ENCODE measurements at places on chromosomes 11 and 22. TPM values are rescaled to one million over a fixed set of nuclear protein-coding genes. Genes with fewer than 3 reads are reported as not detected.

DNA sequence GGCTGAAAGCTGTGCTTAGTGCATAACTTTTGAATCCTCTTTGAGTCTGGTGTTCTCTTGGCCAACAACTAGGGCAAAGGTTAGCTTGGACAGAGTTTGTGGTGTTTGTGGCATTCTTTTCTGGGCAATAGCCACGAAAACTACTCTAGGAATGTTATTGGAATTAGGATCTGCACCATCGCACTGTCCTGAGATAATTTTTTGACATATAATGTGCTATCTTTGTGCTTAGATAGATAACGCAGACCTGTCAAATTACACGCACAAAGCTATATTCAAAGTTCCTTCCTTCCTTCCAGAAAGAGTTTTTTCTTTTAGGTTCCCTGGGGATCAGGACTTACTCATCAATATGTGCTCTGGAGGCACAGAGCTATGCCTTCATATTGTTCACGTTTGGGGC is 166.8 kb upstream of the MTMR2 start:
- no peaks in the 10 kb centered on the region for H3K27me3 ChIP-seq
- H3K4me3 ChIP-seq, result no peak overlapping the region
- H3K4me1 ChIP-seq, result peaks cover 17% of the 10 kb centered on the region

- DNase-seq, result no peak
- no peaks in the 10 kb centered on the region for H3K36me3 ChIP-seq
- H3K27ac ChIP-seq, result no peak overlapping the region
- H3K27me3 ChIP-seq, result no peaks in the 10 kb centered on the region
Observed at GRCh38 chr11:44747316-44747715, 20.6 kb downstream of the TSPAN18 start.

- H3K27ac ChIP-seq, result peak overlapping the region; percentile 45
- no peaks in the 10 kb centered on the region for H3K4me1 ChIP-seq
- no peak overlapping the region for H3K4me3 ChIP-seq
- no peak for DNase-seq
- peaks cover 37% of the 10 kb centered on the region for H3K36me3 ChIP-seq
- no peaks in the 10 kb centered on the region for H3K27me3 ChIP-seq
Observed at GRCh38 chr11:62889484-62890437, 9.1 kb downstream of the SLC3A2 start.

DNA sequence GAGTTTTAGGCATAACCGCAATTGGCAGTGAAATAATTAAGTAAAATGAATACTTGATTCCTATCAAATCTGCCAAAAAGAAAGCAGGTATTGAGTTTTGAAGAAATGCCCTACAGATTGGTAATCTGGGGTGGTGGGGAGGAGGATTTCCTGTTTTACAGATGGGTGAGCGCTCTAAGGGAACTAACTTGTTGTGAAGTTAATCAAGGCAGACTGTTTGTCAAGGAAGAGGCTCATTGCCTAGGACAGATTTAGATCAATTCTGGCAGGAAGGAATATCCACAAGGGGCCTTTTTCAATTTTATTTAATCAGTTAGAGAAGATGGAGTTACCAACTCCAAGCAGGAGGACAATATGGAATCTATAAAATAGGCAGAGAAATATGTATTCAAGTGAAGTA is 271.5 kb upstream of the CCDC90B start:
- no peaks in the 10 kb centered on the region for H3K27me3 ChIP-seq
- no peaks in the 10 kb centered on the region for H3K4me1 ChIP-seq
- no peak overlapping the region for H3K4me3 ChIP-seq
- H3K36me3 ChIP-seq, result no peaks in the 10 kb centered on the region
- H3K27ac ChIP-seq, result no peak overlapping the region
- DNase-seq, result no peak

GRCh38 chr22:50082961-50083461 is 2.2 kb downstream of the MLC1 start:
- H3K27me3 ChIP-seq, result no peaks in the 10 kb centered on the region
- no peak overlapping the region for H3K27ac ChIP-seq
- H3K36me3 ChIP-seq, result no peaks in the 10 kb centered on the region
- no peaks in the 10 kb centered on the region for H3K4me1 ChIP-seq
- no peak overlapping the region for H3K4me3 ChIP-seq

DNA sequence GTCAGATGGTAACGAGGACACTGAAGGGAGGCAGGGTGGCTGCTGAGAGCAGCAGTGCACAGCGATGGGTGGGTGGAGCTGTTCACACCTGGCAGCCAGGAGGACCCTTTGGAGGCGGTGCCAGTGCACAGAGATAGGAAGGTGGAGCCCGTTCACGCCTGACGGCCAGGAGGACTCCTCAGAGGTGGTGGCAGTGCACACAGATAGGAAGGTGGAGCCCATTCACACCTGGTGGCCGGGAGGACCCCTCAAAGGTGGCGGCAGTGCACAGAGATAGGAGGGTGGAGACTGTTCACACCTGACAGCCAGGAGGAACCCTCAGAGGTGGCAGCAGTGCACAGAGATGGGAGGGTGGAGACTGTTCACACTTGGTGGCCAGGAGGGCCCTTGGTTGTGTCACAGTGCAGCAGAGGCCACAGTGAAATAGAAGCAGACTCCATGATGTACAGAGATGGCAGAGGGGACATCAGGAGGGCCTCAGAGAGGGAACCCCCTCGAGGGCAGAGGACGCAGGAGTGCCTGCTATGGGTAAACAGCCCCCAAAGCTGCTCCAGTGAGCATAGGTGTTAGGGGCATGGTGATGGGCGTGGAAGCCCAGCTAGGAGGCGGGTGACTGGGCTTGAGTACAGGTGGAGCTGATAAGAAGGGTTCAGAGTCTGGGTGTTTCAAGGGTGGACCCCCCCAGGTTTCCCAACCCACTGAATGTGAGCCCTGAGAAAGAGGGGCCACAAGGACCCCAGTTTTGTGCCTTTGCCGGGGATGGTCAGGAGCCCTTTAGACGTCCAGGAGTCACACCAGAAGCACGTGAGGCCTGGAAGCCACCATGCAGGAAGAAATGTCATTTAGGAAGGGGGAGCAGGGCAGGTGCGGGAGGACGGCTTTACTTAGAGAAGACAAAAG is 566.7 kb downstream of the BRD1 start:
- H3K27me3 ChIP-seq, result no peaks in the 10 kb centered on the region
- H3K4me3 ChIP-seq, result no peak overlapping the region
- no peak for DNase-seq
- no peaks in the 10 kb centered on the region for H3K36me3 ChIP-seq
- H3K4me1 ChIP-seq, result no peaks in the 10 kb centered on the region

DNA sequence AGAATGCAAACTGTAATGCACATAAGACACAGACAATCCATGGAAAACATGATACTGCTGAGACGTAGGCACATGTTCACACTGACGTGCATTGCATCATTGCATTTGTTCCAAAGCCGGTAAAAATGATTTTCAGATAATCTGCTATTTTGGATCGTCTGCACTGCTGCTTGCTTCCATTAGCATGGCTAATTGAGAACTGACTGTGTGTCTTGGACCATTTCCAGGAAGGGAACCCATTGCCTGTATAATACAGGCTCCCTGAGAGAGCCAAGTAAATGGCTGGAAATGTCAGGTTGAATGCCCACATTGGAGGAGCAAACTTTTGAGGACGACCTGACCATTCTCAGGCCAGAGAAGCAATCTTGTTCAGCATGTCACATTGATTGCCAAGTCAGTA is 304.8 kb downstream of the ST3GAL4 start:
- DNase-seq, result no peak
- H3K4me1 ChIP-seq, result no peaks in the 10 kb centered on the region
- H3K36me3 ChIP-seq, result no peaks in the 10 kb centered on the region
- H3K27me3 ChIP-seq, result no peaks in the 10 kb centered on the region

The CALCA gene
- 3.4 TPM for total RNA-seq

The SPON1 gene
- total RNA-seq, result 91.1 TPM

The DTX4 gene
- total RNA-seq, result 51.6 TPM

The LAYN gene
- total RNA-seq, result 13.4 TPM

Measured in lung (tissue), 17 donors.